Mesothelial cell of epicardium (in vitro differentiated cells): ENCODE measurements at places on chromosomes 2 and 18.

GRCh38 chr2:164182116-164182627 lies 439.1 kb downstream of the GRB14 start:
- no peak for DNase-seq

DNA sequence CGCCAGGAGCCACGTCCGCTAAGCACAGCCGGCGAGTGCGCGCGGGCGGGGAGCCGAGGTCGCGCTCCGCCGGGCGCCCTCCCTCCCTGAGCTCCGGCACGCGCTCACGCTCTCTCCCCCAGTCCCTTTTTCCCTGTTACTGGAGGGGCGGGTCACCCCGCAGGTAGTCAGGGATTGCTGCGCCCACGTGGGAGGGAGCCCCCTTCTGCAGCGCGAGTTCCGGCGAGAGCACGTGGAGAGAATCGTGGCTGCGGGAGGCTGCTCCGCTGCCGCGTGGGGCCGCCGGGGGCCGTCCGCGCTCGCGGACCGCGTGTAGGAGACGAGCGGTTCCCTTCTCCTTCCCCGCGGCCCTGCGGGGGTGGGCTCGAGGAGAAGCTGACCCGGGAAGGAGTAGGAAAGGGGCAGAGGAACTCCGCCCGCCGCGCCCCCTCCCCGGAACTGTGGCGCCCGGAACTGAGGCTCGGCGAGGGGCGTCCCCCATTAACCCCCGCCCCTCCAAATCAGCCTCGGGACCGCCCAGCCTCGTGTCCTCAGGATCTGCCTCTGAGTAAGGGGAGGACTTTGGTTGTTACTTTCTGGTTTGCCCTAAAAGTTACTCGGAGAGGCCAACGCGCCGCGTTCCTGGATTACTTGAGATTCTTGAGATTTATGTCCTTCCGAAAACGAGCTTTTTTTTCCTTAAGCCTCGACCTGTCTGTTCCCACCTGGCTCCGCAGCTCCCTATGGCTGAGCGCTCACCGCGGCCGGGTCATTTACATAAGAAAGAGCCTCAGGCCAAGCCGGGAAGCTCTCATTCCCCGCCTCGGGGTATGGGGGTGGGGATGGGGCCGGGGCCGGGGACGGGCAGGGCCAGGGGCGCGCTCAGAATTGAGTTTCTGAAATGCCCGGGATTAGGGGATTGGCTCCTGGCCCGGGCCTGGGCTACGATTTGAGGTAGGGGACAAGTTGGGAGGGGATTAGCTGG lies 1.1 kb downstream of the HK2 start:
- DNase-seq: peak; percentile 25

DNA sequence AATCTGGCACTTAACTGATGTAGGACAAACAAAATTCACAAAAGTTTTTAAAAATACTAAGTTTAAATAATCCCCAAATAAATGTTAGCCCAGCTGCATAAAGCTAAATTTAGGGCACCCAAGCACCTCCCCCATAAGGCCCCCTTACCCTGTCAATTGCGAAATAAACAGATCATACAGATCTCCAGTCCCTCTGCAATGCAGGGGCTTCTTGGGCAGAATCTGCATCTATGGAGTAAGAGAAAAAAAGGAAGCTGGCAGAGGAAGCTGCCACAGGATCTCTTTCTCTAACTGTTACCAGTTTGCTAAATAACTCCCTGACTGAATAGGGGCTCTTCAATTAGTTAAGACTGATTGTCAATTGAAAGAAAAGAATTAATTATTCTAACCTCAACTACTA lies 117.7 kb downstream of the MEMO1 start:
- no peak for DNase-seq

DNA sequence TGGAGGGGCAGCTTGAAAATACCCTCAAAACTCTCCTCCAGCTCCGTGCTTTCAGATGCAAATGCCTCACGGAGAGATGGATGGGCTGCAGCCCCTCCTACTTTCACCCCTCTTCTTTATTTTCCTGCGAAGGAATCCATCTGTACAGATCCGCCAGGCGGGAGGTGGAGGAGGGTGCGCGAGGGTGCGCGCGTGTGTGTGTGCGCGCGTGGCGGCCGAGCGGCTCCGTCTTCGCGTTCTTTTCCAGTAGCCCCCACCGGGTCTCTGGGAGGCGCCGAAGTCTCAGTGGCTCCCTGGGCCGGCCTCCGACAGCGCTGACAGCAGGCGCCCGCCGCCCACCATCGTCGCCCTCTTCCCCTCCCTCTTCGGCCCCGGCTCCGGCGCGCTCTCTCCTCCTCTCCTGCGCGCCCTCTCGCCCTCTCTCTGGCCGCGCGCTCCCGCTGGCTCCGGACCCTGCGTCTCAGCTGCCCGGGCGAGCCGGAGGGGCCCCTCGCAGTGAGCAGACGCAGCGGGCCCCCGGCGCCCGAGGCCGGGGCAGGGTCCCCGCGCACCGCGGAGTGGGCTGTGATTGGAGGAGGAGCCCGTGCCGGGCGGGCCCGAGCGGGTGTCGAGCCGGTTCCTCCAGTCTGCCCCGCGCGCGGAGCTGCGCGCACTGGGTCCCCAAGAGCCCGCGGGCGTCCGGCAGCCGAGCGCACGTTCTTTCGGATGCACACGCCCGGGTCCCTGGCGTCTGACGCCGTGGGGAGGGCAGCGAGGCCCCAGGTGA lies at the start of gene CDH7:
CDH7 (plus strand) TSS at position 624 of the 766 bp plus-strand sequence. CDS start 11,831 bp downstream, outside the sequence.
- peak; percentile 77 for DNase-seq

DNA sequence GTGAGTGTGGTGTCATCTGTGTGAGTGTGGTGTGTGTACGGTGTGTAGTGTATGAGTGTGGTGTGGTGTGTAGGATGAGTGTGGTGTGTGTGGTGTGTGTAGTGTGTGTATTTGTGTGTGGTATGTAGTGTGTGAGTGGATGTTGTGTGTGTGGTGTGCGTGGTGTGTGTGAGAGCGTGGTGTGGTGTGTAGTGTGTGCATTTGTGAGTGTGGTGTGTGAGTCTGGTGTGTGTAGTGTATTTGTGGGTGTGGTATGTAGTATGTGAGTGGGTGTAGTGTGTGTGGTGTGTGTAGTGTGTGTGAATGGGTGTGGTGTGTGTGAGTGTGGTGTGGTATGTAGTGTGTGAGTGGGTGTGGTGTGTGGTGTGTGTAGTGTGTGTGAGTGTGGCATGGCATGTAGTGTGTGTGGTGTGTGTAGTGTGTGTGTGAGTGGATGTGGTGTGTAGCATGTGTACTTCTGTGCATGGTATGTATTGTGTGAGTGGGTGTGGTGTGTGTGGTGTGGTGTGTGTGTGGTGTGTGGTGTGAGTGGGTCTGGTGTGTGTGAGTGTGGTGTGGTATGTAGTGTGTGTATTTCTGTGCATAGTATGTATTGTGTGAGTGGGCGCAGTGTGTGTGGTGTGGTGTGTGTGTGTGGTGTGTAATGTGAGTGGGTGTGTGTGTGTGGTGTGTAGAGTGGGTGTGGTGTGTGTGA lies 227.8 kb downstream of the BCL2 start:
- no peak for DNase-seq
